ENCODE measurements at places on chromosomes 2 and 18. TPM values are rescaled to one million over a fixed set of nuclear protein-coding genes. Genes with fewer than 3 reads are reported as not detected.

The FBLN7 gene
- 0.57 TPM for total RNA-seq

The SPP2 gene
- not detected for total RNA-seq

The INHBB gene
- total RNA-seq = 35.9 TPM

The CDK15 gene
- total RNA-seq = not detected

The SERPINB3 gene
- 0.06 TPM for total RNA-seq

The IL18R1 gene
- 1.2 TPM for total RNA-seq

The ANO7 gene
- 2.1 TPM for total RNA-seq

The COLEC11 gene
- 0.76 TPM for total RNA-seq

The FRZB gene
- 0.09 TPM for total RNA-seq

The HDAC4 gene
- total RNA-seq = 11.7 TPM

The CCDC141 gene
- not detected for total RNA-seq

The FAM161A gene
- total RNA-seq = 9.9 TPM

The ANKRD29 gene
- total RNA-seq = 17.6 TPM

The C1GALT1C1L gene
- 2.2 TPM for total RNA-seq

The ANKRD23 gene
- 1.4 TPM for total RNA-seq

The FMNL2 gene
- 39.0 TPM for total RNA-seq

The WDFY1 gene
- 41.5 TPM for total RNA-seq

The UBE2E3 gene
- total RNA-seq = 73.1 TPM

The TMEM18 gene
- 37.6 TPM for total RNA-seq

The FOXI3 gene
- 0.03 TPM for total RNA-seq

The PDE6D gene
- total RNA-seq = 22.9 TPM

The CDH19 gene
- 1.2 TPM for total RNA-seq

The GRHL1 gene
- total RNA-seq = 1.5 TPM

The FOXD4L1 gene
- 0.09 TPM for total RNA-seq

The HES6 gene
- total RNA-seq = 7.0 TPM

The DHRS9 gene
- total RNA-seq = 3.9 TPM

The MAPK4 gene
- 0.15 TPM for total RNA-seq

The FAM168B gene
- total RNA-seq = 97.3 TPM

The CERKL gene
- total RNA-seq = 0.19 TPM

The ZAP70 gene
- not detected for total RNA-seq

The FBXO41 gene
- total RNA-seq = 4.4 TPM

The DRC1 gene
- total RNA-seq = 0.15 TPM

The CD8B2 gene
- total RNA-seq = not detected

The EDAR gene
- total RNA-seq = 0.11 TPM
